ENCODE measurements at places on chromosomes 5 and 9.
A peak's percentile ranks its signal among the peaks of the same experiment; 100 is the strongest.

DNA sequence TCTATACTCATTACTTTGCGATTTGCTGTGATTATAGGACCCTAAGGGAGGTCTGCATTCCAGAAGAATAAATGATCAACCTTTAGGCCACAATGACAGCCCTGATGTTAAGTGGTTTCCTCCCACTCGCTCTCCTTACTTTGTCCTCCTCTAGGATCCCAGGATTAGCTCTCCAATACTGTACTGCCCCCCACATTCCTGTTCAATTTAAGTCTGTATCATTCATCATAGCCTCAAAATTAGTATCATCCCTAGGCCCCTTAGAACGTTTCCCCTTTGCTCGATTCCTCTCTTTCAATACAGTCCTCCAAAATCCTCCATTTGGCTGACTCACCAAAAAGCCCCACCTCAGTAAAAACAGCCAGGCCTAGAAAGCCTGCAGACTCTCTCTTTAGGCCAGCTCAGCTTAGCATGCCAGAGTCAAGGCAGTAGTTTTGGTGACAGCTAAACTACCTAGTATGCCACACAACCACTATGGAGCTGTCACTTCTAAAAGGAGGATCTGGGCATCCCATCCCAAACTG lies 24.4 kb downstream of the RNF145 start:
- DNase-seq: peak; percentile 22

DNA sequence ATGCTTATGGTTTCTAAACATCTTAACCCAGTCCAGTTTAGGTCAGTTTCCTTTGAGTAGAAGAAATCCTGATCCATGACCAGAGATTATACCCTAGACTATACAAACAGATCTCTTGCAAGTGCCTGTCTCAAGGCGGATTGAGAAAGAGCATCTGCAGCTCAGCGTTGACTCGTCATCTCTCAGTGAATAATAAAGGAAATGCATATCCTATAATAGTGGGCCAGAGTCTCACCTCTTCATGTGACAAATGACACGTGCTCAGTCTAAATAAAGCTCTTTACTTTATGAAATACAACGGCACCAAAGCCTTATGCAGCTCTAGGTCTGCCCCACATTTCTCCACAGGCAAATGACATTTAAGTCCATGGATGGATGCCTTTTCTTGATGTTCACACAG lies 179.4 kb upstream of the NR3C1 start:
- no peak for DNase-seq

DNA sequence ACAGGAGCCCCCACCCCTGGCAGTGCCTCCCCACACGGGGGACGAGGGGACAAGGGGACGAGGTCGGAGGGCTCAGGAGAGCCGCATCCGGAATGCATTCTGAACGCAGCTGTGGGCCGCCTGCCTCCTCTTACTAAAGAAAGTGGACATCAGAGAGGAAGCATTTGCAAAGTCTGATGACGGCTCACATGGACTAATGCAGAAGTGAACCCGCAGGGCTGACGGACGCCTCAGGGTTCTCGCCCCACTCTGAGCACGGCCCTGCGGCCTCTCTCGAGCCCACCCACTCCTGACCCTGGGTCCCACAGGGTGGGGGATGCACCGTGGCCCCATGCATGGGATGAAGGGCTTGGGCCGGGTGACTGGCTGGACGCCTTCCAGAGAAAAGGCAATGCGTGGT lies 5.9 kb downstream of the LPCAT1 start:
- no peak for DNase-seq

DNA sequence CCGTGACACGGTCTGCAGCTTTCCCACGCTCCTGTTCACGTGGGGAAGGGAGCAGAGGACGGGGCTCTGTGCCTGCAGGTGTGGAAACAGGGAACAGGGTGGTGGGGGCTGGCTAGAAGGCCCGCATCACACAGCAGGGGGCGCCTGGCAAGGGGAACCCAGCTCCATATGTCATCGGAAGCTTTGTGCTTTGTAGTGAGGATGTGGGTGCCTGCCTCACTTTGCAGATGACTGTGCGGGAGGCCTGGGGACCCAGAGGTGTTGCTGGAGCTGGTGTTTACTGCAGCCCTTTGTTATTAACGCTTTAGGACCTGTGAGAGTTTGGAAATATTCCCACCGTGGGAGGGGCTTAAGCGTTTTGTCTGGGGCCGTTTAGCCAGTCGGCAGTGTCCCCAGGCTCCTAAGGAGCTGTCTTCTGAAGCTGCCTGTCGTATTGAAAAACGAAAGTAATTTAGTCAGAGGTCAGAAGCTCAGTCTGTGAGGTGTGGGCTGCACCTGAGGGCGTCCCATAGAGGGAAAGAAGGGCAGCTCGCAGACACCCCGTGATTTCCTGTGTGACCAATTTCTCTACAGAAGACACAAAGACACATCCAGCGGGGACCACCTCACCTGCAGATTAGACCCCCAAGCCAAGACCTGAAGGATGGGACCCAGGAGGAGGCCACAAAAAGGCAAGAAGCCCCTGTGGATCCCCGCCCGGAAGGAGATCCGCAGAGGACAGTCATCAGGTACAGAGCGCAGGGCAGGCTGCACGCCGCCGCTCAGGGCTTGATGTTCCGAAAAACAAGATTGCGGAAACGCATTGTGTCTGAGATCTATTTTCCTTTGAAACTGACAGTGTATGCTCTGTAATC lies 9.1 kb downstream of the MAN1B1 start:
- no peak for DNase-seq

GRCh38 chr5:180868960-180869359 lies 7.9 kb upstream of the ZFP62 start:
- DNase-seq: peak; percentile 24

GRCh38 chr5:118397236-118397635 lies 591.1 kb downstream of the DTWD2 start:
- DNase-seq: no peak

- DNase-seq: no peak
Observed at GRCh38 chr5:154863291-154864080, 5.1 kb downstream of the CNOT8 start.

- no peak for DNase-seq
Observed at GRCh38 chr5:65021527-65022226, 252.9 kb downstream of the CWC27 start.

DNA sequence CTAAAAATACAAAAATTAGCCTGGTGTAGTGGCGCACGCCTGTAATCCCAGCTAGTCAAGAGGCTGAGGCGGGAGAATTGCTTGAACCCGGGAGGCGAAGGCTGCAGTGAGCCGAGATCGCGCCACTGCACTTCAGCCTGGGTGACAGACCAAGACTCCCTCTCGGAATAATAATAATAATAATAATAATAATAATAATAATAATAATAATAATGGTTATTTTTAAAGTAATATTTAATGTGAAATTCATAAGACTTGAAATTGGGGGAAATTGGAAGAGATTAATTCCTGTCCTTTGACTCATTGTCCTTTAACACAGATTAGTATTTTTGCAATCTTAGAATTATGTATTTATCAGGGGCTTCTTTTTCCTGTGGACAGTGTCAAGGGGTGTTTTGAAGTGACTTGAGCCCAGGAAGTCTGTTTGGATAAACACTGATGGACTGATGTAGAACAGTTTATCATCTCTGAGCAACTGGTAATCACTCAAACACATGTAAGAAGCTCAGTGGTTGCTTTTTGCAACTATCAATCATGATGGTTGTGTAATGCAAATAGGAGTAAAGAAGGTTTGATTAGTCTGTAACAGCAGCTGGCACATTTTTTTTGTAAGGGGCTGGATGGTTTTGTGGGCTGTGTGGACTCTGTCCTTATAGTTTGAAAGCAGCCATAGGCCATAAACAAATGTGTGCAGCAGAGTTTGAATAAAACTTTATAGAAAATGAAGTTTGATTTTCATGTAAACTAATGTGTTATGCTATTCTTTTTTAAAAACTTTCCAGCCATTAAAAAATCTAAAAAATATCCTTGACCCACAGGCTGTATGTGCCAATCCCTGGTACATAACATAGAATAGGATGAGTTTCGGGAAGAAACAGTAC lies 93.5 kb downstream of the F2RL2 start:
- DNase-seq: no peak

Measured in HS-27A (cell line).